ENCODE measurements at places on chromosomes 6 and 20.

GRCh38 chr6:40160826-40161225 is 226.6 kb upstream of the MOCS1 start:
- no peak for DNase-seq

DNA sequence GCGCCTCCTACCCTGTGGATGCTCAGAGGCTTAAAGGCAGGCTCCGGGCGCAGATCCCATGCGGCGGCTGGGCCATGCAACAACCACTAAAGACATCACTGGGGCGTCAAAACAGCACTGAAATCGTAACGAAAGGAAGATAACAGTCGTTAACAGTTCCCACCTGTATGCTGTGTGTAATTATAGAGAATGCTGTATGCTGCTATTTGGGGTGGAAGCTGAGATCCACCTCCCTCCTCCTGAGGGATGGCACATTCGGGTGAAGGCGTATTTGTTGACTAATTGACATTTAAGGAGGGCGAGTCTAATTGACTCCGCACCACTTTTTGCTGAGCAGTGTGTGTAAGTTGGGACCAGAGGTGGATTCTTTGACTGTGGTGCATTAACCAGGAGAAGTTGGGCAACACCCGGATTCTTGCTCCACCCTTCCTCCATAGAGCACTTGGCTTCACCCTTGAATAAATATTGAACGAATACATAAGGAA is 687 bp downstream of the SLC35A1 start:
- peak; percentile 72 for DNase-seq

DNA sequence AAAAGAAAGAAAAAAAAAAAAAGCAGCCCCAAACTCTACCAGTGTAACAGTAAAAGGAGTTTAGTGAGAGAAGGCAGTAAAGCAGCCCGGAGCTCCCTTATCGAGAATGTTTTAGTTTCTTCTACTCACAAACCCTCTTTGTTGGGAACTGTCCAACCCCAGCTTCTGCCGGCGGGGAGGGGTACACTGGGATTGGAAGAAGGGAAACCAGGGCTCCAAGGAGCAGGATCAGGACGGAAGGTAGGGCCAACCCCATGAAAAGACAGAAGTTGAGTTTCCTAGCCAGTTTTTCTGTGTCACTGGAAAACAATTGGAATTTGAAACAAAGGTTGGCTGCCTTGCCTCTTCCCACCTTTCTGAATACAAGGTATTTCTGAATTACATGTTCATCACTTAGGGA is 66.0 kb downstream of the KIZ start:
- DNase-seq = no peak

DNA sequence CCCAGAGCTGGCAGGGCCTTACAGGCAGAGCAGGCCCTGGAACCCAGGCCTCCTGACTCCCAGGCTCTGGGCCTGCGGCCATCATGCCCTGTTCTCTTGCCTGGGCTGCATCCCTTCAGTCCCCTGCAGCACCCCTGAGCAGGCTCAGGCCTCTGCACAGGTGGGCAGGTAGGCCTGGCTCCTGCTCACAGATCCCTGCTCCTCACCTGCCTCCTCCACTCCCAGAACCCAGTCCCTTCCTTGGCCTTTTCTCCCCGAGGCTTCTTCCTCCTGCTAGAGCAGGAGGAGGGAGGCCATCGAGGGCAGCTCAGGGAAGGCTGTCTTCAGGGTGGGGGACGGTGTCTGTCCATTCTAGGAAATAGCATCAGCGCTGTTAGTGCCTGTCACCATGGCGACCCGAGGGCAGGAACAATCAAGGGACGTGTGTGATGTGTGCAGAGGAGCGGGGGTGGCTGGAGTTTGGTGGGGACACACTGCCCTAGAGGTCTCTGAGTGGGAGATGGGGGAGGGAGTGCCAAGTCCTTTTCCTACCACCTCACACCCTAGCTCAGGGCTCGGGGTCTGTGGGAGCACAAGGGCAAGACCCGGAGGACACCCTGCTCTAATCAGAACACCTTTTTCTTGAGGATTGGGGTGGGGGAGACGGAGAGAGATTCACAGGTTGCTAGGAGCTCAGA is 26.6 kb downstream of the GLP1R start:
- DNase-seq = no peak

GRCh38 chr20:21074605-21075336 is 31.4 kb downstream of the LINC00237 start:
- peak; percentile 56 for DNase-seq

DNA sequence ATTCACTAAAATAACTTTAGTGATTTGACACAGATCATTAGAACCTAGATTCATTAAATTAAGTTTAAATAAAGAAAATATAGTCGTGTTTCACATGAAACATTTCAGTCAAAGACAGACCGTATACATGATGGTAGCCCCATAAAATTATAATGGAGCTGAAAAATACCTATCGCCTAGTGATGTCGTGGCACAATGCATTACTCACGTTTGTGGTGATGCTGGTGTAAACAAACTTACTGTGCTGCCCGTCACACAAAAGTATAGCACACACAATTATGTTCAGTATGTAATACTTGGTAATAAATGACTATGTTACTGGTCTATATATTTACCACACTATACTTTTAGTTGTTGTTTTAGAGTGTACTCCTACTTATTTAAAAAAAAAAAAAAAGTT is 17.3 kb downstream of the DST start:
- no peak for DNase-seq

- DNase-seq = peak; percentile 67
Measured at GRCh38 chr6:142914369-142914768, 30.6 kb downstream of the HIVEP2 start.

- peak; percentile 73 for DNase-seq
Measured at GRCh38 chr6:31729979-31730630, 1.0 kb upstream of the DDAH2 start.

GRCh38 chr6:44219815-44220784 is 3.3 kb upstream of the SLC29A1 start:
- no peak for DNase-seq

- DNase-seq = no peak
Measured at GRCh38 chr20:52410731-52411234, 219.2 kb upstream of the ZFP64 start.

DNA sequence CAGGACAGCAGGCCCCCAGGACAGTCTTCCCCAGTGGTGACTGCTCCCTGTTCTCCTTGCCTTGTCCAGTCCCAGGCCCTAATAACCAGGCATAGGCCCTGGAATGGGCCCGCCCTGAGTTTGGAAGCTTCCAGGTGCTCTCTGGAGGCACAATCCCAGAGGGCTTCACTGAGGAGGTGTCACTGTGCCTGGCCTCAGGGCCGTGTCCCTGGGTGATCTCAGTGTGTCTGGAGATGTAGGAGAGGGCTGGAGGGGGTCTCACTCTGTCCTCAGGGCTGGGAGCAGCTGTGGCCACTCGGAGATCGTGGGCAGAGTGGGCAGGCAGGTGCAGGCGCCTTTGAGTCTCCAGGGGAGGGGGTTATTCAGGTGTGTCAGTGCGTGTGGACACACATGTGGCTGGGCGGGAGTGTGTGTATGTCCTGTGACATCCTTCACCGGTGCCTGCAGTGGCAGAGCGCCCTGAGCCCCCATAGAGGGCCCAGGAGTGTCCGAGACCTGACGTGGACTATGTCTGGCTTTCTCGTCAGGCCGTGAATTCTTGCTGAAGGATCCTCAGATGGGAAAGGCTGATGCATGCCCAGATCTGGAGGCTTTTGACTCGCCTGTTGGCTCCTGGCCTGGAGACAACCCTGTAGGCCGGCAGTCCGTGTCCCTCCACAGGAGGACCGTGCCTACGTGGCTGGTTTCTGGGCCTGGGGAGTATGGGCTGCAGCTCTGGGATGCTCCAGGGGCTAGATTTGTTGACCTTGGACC is 5.5 kb upstream of the NPBWR2 start:
- no peak for DNase-seq

DNA sequence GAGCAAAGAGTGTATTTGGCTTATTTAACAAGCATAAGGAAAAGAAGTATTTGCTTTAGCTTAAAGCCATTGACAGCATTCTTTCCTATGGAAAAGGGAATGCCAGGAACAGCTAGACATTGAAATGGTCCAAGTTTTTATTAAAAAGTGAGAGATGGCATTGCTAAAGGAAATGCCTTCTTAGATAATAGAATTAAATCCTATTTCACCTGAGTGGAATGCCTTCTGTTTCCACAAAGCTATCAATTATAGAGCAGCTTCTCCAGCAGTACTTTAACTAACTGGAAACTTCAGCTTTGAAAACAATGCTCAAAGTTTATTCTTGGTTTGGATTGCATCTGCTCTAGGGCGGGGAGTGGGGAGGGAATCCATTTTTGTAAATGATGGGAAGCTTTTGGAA is 85.1 kb upstream of the CNKSR3 start:
- no peak for DNase-seq

- no peak for DNase-seq
Measured at GRCh38 chr20:58327211-58327610, 17.7 kb downstream of the RAB22A start.

DNA sequence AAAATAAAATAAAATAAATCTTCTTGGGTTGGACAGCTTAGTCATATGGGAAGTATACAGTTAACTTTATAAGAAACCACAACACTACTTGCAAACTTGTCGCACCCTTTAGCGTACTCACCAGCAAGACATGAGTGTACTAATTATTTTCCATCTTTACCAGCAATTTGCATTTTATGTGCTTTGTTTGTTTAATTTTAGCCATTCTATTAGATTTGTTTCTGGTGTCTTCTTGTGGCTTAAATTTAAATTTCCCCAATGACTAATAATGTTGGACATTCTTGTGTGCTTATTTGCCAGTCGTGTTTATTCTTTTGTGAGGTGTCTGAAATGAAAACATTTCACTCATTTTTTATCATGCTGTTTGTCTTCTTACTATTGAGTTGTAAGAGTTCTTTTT is 1172.2 kb upstream of the CITED2 start:
- DNase-seq = no peak

DNA sequence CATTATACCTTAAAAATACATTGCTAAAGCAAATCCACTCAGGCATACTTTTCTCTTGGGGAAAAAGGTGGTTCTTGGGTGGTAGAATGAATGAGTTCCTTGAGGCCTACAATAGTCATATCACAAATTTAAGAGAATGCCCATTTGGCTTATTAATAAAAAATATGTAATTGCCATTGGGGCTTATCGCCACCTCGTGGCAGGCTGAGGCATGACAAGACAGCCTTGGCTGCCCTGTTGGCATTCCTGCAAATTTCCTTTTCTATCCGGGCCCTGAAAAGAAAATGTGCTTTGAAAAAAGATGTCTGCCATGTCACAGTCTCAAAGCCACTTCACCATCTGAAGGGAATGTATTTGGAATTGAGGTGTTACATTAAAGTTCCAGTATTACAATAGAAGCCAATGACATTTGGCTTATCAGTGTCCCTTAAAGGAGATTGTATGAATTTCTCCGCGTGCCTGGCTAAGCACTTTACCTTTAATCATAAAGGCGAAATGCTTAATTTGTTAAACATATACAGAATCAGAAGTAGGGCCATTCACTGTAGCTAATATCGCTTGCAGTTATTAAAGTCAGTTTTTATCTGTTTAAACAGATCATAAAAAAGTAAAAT is 188.3 kb upstream of the ZFP64 start:
- DNase-seq = peak; percentile 10

- no peak for DNase-seq
Measured at GRCh38 chr6:14540810-14541540, 423.4 kb downstream of the CD83 start.

DNA sequence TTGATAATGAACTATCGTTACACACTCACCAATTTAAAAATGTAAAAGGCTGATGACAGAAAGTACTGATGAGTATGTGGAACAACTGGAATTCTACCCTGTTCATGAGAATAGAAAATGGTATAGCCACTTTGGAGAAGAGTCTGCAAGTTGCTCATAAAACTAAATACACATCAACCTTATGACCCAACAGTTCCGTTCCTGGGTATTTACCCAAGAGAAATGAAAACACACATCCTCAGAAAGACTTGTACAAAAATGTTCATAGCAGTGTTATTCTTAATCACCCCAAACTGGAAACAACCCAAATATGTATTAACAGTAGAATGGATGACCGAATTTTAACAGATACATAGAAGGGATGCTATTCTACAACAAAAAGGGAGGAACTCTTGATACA is 145.7 kb upstream of the LRFN2 start:
- DNase-seq = no peak

GRCh38 chr6:117976030-117976651 is 69.1 kb downstream of the SLC35F1 start:
- peak; percentile 49 for DNase-seq

GRCh38 chr6:106110164-106110826 is 24.2 kb downstream of the PRDM1 start:
- DNase-seq = no peak

DNA sequence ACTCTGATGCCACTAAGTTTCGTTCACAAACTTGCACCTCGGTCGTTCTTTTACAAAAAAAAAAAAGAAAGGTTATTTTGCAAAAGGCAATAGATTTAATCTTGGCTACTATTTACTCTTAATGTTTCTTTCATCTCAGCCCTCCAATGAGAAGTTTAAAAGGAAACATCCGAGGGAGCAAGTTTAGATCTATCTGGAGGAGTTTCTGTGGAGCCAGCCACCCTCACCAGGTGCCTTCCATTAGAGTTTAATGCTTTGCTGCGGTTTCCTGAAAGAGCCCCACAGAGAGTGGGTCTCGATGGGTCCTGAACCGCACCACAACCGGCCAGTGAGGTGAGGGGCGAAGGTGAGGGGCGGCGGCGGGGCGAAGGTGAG is 632 bp downstream of the PRKN start:
- peak; percentile 1 for DNase-seq

GRCh38 chr20:57809661-57810172 is 99.9 kb upstream of the PMEPA1 start:
- no peak for DNase-seq

- no peak for DNase-seq
Measured at GRCh38 chr6:62652692-62653328, 366.8 kb upstream of the KHDRBS2 start.

GRCh38 chr6:93323630-93324029 is 95.7 kb downstream of the EPHA7 start:
- no peak for DNase-seq

GRCh38 chr6:95599706-95600105 is 22.4 kb downstream of the MANEA start:
- no peak for DNase-seq

GRCh38 chr6:144757730-144758129 is 472.6 kb downstream of the UTRN start:
- DNase-seq = no peak

Measured in activated CD4-positive, alpha-beta T cell treated with anti-CD3 and anti-CD28 coated beads, Interleukin-10, Interleukin-2, amounts not matched to agents 100 ng/mL and 50 ng/mL, durations not matched to agents 16 hours and 8 hours (primary cell).